ENCODE measurements at places on chromosomes 5 and 9.

GRCh38 chr5:140322751-140323731 is 20.1 kb upstream of the PFDN1 start:
- no peak for DNase-seq

DNA sequence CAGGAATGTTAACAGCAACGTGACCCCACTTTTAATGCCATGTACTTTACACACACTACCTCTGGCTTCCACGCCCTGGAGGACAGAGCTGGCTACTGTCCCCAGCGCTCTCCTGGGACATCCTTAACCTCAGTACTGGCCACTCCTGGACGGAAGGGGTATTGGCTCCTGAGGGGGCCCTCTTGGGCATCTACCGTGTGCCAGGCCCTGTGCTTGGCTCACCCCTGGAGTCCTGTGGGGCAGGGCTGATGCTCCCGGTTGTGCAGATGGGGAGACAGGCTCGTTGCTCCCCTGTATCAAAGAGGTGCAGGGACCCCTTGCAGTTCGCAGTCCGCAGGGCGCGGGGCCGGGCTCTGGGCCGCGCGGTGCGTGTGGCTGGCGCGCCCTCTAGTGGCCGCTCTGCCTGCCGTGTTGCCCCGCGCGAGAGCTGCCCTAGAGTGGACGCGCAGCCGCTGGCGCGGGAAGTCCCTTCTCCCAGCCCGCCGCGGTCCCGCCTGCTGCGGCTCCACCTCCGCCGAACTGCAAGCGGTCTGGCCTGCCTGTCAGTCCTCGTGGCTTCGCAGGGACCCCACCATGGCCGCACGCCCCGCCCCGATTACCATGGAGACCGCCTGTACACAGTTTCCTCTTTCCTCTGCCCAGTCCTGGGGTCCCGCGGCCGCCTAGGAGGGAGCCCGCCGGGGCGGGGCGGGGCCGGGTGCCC is at the start of gene WDR38:
Gene WDR38 (plus strand): TSS at position 632 of the 703 bp plus-strand sequence. CDS start 72 bp downstream, outside the sequence.
- peak; percentile 94 for DNase-seq

DNA sequence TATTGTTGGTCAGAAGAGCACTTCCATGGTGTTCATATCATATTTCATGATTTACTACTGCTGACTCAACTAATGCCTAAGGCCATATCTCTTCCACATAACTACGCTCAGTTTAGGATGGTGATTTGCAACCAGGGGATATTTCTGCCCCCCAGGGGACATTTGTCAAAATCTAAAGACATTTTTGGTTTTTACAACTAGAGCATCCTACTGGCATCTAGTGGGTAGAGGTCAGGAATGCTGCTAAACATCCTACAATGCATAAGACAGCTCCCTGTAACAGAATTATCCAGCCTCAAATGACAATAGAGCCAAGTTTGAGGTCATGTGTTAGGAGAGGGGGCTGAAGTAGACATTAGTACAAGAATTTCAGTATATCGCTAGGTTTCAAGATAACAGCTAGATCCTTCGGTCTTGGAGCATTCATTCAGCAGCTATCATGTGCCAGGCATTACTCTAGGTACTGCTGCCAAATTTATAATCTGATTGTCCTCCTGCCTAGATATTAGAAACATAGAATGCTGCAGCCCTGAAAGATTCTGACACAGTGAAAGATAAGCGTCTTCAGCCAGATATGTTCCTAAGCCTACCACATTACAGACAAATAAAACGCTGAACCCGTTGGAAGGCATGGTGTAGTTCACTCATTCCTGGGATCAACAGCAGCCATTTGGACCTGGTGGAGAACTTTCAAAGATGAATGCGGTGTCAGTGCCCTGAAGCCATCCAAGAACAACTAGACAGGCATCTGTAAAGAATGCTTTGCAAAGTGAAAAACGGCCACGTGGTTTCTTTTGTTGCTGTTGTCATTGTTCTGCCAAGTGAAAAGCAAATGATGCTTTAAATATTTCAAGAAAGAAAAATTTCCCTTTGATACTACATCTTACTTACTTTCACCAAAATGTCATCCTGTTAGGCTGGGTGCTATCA is 55.5 kb upstream of the FST start:
- no peak for DNase-seq

DNA sequence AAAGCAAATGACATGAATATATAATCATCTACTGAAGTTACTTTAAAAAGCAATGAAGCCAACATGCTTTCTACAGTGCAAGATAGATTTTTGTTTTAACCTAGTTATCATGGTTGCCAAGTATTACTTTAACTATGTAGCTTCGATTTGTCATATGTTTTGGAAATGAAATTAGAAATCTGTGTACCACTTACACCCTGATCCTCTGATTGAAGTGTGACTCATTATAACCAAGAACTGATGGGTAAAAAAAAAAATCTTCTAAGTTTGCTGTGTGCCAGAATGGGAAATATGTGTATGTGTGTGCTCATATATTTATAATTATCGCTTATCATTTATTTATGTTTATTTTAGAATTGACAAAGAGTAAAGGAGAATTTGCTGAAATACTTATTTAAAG is 9.1 kb upstream of the CDC42SE2 start:
- DNase-seq, result no peak

DNA sequence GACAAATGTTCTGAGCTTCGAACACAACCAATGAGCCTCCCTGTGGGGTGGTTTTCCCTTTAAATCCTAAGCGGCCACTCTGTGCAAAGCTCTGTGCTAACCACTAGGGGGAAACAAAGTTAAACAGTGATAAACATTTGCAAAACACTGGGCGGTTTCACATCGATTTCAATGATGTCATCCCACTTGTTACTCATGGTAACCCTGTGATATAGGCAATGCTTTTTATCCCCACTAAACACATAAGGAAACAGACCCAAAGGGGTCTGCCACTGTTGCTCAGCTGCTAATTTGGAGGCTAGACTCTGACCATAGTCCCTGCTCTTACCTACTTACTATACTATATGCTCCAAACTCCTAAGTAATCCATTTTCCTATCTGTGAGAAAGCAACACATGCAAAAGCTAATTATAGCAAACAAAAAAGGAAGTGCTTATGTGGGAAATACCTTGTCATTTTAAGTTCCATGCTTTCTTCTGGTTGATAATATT is 57.3 kb downstream of the PTPN3 start:
- no peak for DNase-seq

DNA sequence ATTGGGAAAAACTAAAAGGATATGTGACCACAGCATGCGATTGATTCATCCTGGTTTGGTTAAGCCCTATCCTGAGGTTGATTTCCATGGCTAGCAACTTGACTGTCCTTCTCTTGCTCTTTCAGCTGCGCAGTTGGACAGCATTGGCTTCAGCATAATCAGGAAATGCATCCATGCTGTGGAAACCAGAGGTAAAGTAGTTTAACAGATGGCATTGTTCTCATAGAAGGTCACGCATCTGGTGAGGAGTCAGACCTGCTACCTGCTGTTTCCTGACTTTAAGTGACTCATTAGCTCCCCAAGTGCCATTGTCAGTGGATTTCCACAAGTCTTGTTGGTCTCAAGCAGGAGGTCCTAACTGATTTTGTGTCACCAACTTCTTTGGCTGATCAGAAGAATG is 266.9 kb downstream of the ARHGAP26 start:
- DNase-seq, result no peak

- DNase-seq, result peak; percentile 57
Observed at GRCh38 chr5:31855134-31856040, 216.5 kb downstream of the PDZD2 start.

GRCh38 chr9:131698618-131698985 is 41.3 kb downstream of the RAPGEF1 start:
- DNase-seq, result no peak

GRCh38 chr5:122236270-122237040 is 75.6 kb upstream of the SNCAIP start:
- no peak for DNase-seq

GRCh38 chr5:78841767-78842166 is 143.3 kb downstream of the ARSB start:
- no peak for DNase-seq

DNA sequence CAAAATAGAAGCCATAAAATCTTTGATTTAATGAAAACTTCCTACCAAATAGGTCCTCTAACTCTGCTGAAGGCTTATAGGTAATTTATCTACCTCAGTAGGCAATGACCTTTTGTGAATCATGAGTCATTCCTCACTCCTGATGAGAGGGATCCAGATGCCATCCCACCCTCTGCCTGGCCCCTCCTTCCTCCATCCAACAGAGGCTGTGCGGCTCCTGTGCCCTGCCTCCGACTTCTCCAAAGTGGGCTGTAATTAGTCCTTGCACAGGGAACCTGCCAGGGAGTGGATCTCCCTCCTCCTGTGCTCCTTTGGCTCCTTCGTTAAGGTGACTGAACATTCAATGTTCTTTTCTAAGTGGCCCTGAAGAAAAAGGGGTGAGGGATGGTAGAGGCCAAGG is 213.9 kb upstream of the TBCA start:
- DNase-seq, result no peak

DNA sequence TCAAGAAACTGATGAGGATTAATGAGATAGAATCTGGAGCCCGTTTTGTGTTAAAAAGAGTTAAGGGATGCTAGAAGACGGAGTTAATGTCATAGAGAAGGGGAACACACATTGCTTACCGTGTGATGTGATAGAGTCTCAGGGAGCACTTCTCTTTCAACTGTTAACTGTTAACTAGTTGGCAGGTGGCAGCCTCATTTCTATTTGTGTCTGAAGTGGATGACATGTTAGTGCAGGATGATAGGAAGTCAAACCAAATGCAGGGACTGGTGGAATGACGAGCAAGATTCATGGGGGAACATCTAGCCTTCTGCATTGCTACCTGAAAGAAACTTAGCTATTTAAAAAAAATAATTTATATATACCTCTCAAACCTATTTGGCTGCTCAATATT is 222.7 kb downstream of the MAST4 start:
- DNase-seq, result no peak

GRCh38 chr5:145345511-145346287 is 489.4 kb downstream of the PRELID2 start:
- DNase-seq, result no peak

DNA sequence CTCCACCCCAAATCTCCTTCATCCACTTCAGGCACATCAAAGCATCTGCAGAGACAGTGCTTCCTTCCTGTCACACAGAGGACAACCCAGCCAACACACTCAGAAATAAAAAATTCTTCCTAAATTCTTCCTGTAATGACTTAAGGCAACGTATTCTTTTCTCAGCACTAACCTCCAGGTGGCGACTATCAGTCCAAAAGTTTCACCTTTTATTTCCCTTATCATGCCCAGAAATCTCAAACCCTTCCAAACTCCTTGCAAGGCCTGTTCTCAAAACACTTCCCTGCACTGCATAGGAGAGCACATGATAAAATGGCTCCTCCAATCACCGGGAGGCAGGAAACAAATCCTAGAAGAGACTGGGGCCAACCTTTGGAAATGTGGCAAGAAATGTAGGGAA is 35.1 kb downstream of the SLIT3 start:
- DNase-seq, result no peak

GRCh38 chr9:17906176-17906840 is 327.4 kb downstream of the SH3GL2 start:
- DNase-seq, result no peak

GRCh38 chr5:104793755-104794080 is 1231.1 kb upstream of the NUDT12 start:
- DNase-seq, result no peak

GRCh38 chr5:143782588-143783386 is 29.2 kb upstream of the HMHB1 start:
- DNase-seq, result no peak

DNA sequence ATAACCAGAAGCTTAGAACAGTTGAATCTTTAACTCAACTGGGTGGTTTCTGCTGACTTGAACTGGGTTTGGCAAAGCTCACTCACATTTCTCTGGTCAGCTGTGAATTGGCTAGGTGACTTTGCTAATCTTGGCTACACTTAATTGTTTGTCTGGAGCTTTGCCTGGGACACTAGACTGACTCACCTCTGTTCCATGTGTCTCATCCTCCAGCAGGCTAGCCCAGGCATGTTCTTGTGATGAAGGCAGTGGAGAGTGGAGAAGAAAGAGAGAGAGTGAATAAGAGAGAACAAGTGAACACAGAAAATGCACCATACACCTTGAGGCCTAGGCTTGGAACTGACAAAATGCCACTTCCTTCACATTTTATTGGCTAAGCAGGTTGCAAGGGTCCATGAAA is 32.6 kb downstream of the SPATA31D1 start:
- DNase-seq, result no peak

DNA sequence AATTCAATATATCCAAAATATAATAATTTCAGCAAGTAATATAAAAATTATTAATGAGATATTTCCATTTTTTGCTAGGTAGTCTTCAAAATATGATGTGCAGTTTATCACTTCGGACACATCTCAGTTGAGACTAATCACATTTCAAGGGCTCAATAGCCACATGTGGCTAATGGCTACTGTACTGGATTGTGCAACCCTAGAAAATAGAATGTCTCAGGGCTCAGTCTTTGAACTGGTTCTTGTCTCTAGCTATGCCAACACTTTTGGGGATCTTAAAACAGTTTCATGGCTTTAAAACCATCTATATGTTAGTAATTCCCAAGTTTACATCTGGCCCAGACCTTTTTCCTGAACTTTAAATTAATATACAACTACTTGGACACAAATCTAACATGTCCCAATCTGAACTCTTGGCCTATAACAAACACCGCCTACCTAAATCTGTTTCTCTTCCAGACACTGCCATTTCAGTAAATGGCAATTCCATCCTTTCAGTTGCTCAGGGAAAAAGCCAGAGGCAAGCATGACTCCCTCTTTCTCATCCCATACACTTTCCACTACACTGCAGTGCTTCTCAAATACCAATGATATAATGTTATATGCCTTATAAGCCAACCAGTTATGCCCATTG is 18.8 kb downstream of the PTAR1 start:
- no peak for DNase-seq

DNA sequence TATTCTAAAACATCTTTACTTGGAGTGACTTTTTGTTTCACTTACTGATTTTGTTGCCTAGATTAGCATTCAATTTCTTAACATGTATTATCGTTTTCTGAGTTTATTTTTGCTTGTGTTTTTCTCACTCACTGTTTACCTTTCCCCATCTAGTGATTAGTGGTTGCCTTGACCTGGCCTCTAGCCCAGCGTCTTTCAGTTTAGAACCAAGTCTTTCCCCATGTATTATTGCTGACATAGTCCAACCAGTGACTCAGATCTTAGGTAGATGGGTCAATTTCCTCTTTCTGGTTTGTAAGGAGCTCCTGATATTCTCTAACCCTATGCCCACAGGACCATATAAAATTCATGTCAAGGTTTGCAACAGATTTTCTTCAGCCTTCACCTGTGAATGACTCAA is 135.5 kb downstream of the PRR16 start:
- DNase-seq, result no peak

DNA sequence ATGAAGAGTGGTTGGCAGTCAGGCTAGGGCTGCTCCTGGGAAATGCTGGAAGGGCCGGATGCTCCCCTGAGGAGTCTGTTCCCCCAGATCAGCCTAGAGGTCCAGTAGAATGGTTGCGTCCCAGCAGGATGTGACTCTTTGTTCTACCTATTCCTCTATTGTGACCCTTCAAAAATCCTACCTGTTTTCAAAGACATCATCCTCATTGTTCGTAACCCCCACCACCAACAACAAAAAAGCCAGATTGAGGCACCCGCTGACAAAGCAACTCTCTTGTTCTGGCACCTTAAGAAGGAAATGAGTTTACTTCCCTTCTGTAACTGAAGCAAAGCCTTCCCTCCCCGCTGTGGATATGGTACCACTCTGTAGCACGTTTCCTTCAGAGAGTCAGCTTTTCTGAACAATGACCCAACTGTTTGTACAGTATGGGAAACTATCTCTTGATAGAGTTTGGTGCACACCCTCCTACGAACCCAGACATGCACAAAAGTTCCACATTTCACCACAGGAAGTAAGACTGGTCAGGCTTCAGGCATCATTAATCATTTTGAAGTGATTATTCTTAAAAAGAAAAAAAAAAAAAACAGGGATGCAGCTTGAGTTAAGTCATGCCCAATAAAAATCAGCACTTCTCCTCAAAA is 207.2 kb downstream of the ENC1 start:
- DNase-seq, result no peak

All from activated CD8-positive, alpha-beta memory T cell treated with anti-CD3 and anti-CD28 coated beads, Interleukin-2, amount 50 U/mL, for 48 hours (primary cell).